ENCODE measurements at places on chromosomes 6 and 20.

- no peak for DNase-seq
Measured at GRCh38 chr20:59827138-59828056, 106.0 kb downstream of the SYCP2 start.

DNA sequence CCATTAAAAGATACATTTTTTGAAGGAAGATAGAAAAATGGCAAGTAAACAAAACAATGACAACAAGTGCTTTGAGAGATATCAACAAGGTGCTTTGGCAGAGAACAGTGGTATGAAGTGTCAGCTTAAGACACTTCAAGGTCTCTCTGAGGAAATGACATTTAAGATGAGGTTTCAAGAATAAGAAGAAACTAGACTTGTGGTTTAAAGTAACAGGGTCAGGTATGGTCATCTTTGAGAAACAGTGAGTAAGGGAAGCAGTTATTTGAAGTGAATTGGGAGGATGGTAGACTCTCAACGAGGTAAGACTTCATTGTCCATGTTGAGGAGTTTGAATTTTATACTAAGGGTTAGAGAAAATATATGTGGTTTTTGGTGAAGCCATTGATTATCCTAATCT, 77.8 kb downstream of the SYCP2L start:
- DNase-seq: no peak

- DNase-seq: no peak
Measured at GRCh38 chr6:82704045-82704444, 340.4 kb downstream of the TPBG start.

DNA sequence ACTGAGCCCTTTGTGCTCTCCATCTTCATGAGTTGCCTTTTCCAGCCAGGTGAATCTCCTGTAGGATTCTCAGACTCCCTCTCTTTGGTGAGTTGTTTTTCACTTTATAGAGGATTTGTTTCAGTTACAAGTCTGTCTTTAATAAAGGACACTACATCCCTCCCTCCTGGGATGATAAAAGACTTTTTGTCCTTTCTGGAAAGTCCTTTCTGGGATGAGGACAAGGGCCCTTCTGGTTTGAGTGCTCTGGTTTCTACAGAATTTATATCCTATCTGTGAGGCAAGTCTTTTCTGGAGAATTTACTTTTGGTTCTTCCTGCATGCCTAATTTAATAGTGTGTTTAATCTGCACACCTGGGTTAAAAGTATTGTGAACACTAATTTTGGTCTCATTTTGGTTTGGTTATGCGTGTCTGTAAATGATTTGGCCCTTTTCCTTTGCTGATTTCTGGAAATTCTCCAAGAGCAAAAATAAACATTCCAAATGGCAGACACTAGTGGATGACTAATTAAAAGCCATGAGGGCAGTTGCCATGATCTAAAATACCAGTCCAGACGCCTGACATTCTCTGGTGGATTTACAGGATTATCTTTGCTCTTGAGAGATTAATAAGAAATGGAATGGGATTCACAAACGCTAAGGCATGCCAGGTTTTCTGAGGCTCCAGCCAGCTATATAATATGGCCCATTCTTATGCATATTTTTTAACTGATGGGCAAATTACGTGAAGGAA, 44.8 kb downstream of the TCP11 start:
- peak; percentile 90 for DNase-seq

All from NCI-H1105 treated with DMSO at 0.1 percent for 48 hours (cell line).